ENCODE measurements at places on chromosomes 13 and 19.

DNA sequence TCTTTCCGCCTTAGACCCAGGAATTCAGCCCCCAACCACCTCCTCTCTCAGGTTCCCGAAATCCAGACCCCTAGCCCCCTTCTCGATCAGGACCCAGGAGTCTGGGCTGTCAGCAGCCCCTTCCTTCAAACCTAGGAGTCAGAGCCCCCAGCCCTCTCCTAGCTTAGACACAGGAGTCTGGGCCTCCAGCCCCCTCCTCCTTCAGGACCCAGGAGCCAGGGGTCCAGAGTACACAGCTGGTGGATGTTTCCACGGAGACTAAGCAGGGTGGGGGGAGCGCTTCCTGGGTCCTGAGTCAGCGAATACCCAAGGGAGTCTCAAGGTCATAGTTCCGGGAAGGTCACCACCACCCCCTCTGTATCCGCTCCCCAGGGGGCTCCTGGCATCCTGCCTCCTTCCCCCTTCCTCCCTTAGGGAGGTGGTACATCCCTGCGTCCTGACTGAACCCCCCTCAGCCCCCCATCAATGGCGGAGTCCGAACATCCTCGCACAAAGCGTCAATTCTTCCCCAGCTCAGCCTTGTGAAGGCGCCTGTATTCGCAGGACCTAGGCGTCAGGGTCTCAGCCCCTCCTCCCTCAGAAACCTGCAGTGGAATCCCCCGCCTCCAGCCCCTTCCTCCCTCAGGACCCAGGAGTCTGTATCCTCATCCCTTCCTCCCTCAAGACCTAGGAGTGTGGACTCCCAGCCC lies 4.6 kb downstream of the CADM4 start:
- DNase-seq, result peak; percentile 60

- DNase-seq, result no peak
Observed at GRCh38 chr19:30567536-30568232, 195.5 kb downstream of the ZNF536 start.

- DNase-seq, result no peak
Observed at GRCh38 chr19:40298026-40298425, 12.9 kb upstream of the AKT2 start.

- DNase-seq, result no peak
Observed at GRCh38 chr19:40754611-40755247, 3.7 kb downstream of the SNRPA start.

GRCh38 chr19:40503320-40503695 lies 36.5 kb downstream of the SPTBN4 start:
- no peak for DNase-seq

GRCh38 chr19:10670182-10670581 lies 16.0 kb downstream of the ILF3 start:
- DNase-seq, result no peak

- DNase-seq, result no peak
Observed at GRCh38 chr19:890831-891230, 2.2 kb downstream of the MED16 start.

DNA sequence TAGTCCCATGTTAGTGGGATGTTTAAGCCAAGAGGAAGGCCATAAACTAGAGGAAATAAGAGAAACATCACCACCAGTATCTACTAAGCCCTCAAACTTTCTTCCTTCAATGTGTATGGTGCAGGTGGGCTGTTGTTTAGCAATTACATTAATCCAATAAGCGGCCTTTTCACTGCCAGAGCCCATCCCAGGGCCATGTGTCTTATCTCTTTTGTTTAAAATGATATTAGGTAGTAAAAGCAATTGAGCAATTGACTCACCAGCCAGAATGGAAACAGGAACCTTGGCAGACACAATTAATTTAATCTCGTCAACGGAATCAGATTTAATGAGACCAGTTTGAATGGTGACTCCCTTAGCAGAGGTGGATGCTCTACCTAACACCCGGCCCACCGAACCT lies 1503.5 kb downstream of the UQCRFS1 start:
- no peak for DNase-seq

- no peak for DNase-seq
Observed at GRCh38 chr13:63042686-63043085, 1627.0 kb upstream of the PCDH20 start.

DNA sequence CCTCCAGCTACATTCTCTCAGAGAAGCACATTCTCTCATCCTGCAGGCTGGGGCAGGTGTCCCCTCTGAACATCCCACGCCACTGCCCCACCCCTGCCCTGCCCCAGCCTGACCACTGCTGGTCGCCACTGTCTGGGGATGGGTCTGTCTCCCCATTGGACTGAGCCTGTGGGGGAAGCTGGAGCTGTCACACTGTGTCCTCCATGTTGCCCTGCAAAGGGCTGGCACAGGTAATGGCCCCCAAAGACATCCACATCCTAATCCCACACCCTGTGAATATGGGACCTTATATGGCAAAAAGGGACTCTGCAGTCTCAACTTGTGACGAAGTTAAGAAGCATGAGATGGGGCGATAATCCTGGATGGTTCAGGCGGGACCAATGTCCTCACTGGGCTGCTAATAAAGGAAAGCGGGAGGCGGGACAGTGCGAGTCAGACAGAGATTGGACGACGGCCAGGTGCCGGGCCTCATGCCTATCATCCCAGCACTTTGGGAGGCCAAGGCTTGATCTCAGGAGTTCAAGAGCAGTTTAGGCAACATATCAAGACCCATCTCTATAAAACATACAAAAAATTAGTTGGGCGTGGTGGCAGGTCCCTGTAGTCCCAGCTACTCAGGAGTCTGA lies 9.1 kb downstream of the AP2S1 start:
- DNase-seq, result no peak

DNA sequence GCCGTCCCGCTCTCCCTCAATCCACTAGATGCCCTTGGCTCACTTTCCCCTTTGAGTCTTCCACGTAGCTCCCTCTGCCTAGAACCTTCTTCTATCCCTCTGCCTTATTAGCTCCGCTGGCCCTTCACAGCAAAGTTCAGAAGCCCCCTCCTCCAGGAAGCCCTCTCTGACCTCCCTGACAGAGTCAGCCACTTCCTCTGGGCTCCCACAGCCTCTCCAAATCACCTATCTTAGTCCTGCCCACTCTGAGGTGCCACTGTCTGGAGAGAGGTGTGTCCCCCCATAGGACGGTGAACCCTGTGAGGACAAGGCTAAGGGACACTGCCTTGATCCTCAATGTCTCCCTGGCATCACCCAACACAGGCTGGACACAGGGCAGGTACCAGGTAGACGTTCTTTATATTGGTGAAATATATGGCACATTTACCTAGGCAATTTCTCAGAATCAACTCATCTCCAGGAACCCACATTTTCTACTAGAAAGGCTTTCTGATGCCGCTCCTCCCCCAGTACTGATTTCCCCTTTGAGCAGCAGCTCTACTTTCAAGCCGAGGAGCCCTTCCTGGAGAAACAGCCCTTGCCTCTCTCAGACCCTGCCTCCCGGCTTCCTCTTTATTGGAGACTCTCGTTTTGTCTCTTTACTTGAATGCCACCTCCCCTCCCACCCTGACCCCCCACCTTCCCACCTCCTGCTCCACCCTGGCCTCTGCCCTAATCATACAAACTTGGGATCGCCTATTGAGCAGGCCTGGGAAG lies 3.4 kb upstream of the TGFB1 start:
- DNase-seq, result no peak

- no peak for DNase-seq
Observed at GRCh38 chr13:40776681-40777165, 5.7 kb upstream of the MRPS31 start.

GRCh38 chr19:55209693-55210472 lies 582 bp upstream of the PTPRH start:
- no peak for DNase-seq

DNA sequence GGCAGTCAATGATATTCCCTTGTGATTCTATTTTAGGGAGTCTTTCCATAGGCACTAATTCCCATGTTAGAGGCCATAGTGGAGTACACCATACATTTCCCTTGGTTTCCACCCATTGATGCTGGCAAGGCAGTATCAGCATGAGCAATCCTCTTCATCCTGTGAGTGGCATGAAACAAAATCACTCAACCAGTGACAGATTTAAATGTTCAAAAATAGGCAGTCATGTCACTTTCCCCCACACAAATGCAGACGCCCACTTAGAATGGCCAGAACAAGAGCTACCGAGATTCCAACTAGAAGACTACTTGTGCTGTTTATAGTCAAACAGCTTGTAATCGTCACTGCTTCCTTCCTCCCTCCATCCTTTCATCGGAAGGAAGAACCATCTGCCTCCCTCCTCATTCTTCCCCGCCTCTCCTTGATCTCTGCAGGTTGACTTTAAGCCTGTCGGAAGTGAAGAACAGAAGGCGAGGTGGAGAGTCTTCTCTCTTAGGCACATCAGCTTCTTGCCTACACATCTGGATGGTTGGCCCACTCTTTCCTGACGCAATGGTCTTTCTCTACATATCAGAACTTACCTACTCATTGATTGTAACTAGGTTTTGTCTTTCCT lies 22.6 kb downstream of the RASL11A start:
- DNase-seq, result no peak

DNA sequence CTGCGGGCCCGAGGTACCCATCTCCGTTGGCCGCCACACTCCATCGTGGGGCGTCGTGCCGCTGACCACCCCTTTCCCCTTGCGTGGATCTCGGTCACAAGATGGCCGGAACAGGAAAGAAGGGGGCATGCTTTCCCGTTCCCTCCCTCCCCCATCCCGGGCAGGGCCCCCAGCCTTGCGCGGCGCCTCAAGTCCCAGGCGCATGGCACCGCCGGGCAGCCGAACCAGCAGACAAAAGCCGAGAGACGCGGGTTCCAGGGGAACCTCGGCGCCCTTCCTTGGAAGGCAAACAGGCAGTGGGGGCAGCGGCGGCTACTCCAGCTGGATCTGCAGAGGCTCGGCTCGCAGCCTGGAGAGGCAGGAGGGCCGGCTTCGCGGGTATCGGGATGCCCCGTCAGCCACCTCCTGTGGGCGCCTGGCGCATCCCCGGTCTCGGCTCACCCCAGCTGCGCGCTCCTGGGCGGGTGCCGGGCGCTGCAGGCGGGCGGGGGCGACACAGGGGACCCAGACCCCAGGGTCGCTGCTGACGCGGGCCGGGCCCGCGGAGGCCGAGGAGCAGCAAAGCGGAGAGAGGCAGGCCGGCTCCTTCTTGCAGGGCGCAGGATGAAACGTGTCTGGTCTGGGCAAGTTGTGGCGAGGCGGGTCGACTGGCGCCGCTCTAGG lies 439 bp downstream of the DZIP1 start:
- peak; percentile 88 for DNase-seq

DNA sequence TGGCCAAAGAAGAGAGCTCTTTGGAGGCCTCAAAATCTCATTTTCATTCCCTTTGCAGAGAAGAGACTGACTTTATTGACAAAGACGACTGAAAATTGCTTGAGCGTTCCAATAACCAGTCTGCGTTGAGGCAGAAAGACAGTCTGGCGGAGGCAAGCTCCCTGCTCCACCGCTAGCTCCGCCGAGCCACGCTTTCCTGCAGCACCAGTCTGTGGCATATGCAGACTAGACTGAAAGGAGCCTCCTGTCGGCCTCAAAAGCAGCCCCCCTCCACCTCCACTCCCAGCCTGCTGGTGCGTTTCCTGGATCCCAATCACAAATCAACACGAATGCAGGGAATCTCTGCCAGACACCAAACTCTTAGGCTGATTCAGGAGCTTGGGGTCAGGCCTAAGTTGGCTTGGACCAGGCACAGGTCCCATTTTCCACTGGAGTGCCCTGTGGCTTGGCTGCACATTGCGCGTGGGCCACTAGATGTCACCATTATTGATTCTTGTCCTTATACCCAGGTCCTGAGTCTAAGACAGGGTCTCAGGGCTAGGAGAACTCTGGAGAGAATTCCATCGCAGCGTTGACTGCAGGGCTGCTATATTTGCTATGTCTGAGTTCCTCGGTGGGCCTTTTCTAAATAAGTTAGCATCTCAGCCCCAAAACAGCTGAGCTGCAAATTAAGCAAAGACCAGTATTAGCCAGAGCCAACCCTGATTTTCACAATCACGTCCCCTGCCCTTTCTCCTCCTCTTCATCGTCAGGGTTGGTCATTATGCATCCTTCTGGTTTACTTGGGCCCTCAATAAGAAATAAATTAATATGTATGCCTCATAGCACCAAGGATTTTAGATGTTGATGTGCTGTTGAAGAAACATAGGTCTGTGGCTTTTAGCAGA lies 5.2 kb upstream of the ZNF507 start:
- peak; percentile 32 for DNase-seq
